Fibroblast of skin of right quadriceps (primary cell): ENCODE measurements at places on chromosomes 6 and 20.

- no peak for DNase-seq
These were observed 102.2 kb upstream of the PTCHD4 start for GRCh38 chr6:48213076-48213788.

- DNase-seq = no peak
These were observed 598.8 kb downstream of the RNF144B start for GRCh38 chr6:18985996-18986395.

DNA sequence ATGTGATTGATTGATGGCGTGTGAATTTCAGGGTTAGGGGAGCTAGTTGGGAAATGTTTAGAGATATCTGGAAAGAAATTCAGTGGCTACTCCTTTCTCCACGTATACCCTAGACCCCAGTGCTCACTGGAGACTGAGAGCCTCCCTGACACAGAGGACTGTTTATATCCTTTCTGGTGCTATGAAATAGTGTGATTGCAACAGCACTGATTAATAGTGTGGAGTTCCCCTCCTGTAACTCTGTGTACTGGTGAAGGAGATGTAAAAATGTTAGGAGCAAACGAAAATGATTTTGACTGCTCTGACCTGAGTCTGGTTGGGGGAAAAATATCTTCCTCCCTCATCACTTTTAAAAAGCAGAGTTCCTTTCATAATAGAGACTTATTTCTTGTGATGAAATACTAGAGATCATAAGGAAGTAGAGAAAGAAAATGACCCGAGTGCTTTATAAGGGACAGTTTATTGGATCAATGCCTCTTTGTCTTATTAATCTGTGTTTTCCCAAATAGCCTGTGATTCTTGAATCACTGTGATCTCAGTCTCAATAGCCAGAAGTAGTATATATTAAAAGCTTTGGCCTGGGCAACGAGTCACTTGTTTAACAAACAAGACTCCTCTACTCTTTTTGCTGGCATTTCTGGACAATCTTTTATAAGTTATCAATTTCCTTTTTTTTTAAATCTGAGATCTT is 92.3 kb downstream of the RNF182 start:
- no peak for DNase-seq

- DNase-seq = no peak
These were observed 68.3 kb downstream of the CEBPB start for GRCh38 chr20:50258790-50259483.
